ENCODE measurements at places on chromosomes 7 and 10.

GRCh38 chr7:43443381-43443780, 139.5 kb upstream of the STK17A start:
- no peak for DNase-seq

DNA sequence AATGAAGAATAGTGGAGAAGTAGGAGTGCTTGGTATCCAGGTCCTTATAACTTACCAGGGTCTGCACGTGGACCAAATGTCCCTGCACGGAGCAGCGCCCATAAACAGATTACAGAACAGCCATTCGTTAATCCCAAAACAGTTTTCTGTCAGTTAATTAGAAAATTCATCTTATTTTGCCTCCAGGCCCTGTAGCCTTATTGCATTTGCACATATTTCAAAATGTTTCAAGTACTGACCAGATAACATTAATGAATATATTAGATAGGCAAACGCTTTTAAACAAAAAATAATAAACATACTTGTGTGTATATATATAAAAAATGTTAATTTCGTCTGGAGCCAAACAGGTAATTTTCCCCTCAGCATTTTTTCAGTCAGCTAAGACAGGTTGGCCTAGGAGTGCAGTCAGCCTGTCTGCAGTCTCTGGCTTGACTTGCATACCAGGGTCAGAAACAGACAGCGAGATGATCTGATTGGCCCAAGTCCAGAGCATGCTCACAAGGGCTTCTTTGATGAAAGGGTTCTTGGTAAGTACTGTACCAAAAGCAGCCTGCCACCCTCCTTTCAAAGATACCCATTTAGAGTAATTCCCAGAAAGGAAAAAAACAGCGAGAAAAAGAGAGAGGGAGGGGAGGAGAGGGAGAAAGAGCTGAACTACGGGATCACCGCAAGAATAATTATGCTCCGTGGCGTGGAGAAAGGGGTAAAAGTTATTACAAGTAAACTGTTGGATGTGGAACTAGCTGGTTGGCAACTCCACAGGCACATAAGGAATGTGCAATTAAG, 194.4 kb upstream of the TCF7L2 start:
- no peak for DNase-seq

- DNase-seq: no peak
Measured at GRCh38 chr10:91953600-91954160, 30.1 kb downstream of the BTAF1 start.

DNA sequence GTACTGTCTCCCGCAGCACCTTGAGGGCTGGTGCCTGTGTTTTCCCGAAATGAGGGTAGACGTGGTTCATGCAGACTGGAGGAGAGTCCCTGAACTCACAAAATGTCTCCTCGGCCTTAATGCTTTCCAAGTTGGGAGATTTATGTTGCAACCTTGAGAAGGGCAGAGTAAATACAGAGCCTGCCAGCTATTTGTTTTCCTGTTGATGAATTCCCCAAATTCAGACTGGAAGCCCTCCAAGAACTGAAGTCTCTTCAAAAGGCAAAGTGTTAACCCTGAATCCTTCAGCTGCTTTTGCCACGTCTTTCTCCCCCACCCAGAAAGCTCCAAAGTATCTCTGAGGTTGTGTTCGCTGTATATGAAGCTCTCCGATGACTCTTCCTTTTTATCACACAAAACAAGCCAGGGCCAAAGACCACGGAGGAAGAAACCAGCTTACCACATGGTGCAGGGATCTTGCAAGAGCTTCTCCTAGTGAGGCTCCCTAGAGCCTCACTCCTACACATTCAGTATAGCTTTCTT, 254.7 kb upstream of the NFE2L3 start:
- DNase-seq: no peak

DNA sequence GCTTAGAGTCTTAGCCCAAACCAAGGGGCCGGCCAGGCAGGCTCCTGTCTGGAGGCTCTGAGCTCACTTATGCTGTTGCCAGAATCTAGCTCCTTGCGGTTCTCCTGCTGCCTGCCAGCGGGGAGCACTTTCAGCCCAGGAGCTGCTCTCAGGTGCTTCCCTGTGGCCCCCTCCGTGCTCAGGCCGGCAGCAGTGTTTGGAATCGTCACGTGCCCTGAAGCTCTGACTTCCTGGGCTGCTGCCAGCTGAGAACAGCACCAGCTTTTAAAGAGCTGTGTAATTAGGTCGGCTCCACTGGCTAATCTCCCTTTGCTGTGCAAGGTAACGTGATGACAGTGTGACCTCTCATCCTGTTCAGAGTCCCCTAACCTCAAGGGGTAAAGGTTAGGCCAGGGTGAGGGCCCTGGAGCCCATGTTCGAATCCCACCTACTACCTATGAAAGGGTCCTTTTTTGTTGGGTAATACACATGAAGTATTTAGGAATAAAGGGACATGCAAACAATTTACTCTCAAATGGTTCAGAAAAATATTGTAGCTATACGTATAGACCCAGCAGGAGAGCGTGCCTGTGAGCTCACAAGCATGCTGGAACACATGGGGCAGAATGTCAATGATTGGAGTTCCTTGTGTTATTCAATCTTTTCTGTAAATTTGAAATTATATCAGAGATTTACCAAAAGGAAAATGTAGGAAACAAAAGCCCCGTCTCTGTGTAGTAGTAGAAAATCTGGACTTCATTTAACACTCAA, 16.6 kb downstream of the ZNF862 start:
- peak; percentile 65 for DNase-seq

GRCh38 chr10:46539596-46540411, 16.7 kb downstream of the GPRIN2 start:
- DNase-seq: no peak

DNA sequence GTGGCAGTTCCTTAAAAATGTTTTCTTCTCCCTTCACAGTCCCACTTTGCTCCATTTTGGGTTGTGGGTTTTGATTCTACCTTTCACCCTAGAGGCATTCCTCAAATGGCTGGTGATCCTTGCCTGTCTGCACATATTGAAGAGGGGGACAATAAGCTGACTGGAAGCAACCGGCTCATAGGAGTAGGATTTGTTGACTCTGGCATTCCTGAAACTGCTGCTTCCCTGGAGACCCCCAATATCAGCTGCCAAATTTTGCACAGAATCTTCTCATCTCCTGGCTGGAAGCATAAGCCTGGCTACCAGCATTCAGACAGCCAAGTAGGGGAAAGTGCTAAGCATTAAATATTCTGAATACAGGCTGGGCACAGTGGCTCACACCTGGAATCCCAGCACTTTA, 53.7 kb downstream of the KIF5B start:
- no peak for DNase-seq

- no peak for DNase-seq
Measured at GRCh38 chr7:32053204-32053603, 17.0 kb downstream of the PDE1C start.

- no peak for DNase-seq
Measured at GRCh38 chr10:100173035-100173434, 12.8 kb downstream of the ERLIN1 start.

DNA sequence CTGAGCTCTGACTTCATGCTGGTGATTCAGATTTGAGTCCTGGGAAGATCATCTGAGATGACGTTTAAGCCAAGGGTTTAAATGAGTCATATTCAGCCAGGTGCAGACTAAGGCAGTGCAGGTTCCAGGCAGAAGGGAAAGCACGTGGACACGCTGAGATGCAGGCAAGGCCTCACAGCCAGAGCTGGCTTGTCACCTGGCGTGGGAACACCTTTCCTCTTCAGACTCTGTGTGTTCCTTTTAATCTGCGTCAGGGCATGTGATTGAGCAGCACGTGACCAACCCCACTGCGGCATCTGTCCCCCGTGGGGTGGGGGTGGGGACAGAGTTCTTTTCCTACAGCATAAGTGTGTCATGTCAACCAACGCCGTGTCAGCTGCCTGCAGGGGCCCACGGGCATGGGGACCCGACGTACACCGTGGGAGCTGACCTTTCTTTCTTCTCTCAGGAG, 10.7 kb upstream of the IDI2 start:
- peak; percentile 6 for DNase-seq

DNA sequence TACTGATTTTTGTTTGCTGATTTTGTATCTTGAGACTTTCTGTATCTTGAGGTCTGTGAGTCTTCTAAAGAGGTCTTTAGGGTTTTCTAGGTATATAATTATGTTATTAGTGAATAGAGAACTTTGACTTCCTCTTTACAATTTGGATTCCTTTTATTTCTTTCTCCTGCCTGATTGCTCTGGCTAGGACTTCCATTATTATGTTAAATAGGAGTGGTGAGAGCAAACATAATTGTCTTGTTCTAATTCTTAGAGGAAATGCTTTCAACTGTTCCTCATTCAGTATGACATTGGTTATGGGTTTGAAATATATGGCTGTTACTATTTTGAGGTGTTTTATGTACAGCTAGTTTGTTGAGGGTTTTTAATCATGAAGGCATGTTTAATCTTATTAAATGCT, 308.0 kb upstream of the TEX47 start:
- no peak for DNase-seq

- DNase-seq: no peak
Measured at GRCh38 chr7:102978284-102978683, 65.5 kb downstream of the LRRC17 start.

DNA sequence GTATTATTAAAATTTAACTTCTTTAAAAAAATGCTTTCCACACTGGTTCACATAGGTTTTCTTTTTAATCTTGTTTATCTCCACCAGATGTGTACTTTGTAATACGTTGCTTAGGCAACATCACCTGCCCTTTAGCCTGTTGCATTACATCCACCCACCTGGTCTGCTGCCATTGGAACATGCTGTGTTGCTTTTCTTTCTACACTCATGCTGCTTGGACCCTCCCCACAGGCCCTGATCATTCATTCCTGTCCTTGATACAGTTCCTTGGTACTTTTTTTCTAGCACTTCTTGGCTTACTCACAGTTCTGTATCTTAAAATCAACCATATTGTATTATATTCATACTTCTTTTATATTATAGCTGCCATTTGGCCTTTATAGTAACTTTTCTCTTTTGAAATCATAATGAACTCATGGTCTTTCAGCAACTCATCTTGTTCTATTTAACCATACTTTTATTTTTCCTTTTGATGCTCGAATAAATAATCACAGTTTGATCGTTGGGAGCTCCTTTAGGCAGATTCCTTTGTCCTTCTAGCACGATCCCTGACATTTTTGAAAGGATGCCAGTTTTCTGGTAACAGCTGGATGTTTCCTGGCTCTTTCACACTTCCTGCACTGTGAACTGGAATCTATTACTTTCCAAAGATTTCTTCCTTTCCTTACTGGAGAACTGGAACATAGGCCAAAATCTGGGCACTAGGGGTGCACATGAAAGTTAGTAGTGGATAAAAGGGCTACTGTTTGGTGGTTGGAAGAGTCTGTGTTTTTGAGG, 125.1 kb downstream of the CDK14 start:
- DNase-seq: no peak

Data from CD4-positive, alpha-beta T cell treated with Interleukin-6 for 4 hours (primary cell).